Posterior vena cava (tissue), 2 donors: ENCODE measurements at places on chromosomes 11 and 22. TPM values are rescaled to one million over a fixed set of nuclear protein-coding genes. Genes with fewer than 3 reads are reported as not detected.

Gene DRD4
- total RNA-seq: 0.48 TPM

Gene OR52E2
- total RNA-seq: not detected

Gene MS4A3
- not detected for total RNA-seq

Gene TMPRSS6
- not detected for total RNA-seq

Gene OR51B4
- 0.46 TPM for total RNA-seq

Gene KDM4E
- not detected for total RNA-seq

Gene DKK3
- 117 TPM for total RNA-seq

Gene MRGPRX3
- total RNA-seq: not detected

Gene NCF4
- total RNA-seq: 21.6 TPM

Gene KRTAP5-9
- 0.19 TPM for total RNA-seq

Gene UPK3A
- not detected for total RNA-seq

Gene SMTNL1
- not detected for total RNA-seq

Gene KCNJ11
- 1.3 TPM for total RNA-seq

Gene CSKMT
- total RNA-seq: 8.5 TPM

Gene HDHD5
- 19.9 TPM for total RNA-seq

Gene TRIM6
- total RNA-seq: 1.8 TPM

Gene OMP
- 0.76 TPM for total RNA-seq

Gene HSCB
- total RNA-seq: 10.6 TPM

Gene KCNE3
- total RNA-seq: 2.6 TPM

Gene C11orf16
- total RNA-seq: not detected

Gene GDPD5
- total RNA-seq: 30.1 TPM

Gene HMOX1
- total RNA-seq: 14.4 TPM

Gene P4HA3
- 3.3 TPM for total RNA-seq

Gene UCP3
- total RNA-seq: 1.1 TPM

Gene IL17REL
- not detected for total RNA-seq

Gene NFAM1
- 3.7 TPM for total RNA-seq

Gene FGF4
- total RNA-seq: not detected

Gene CECR2
- total RNA-seq: 0.24 TPM

Gene ARHGAP32
- 14.5 TPM for total RNA-seq

Gene SCARF2
- total RNA-seq: 18.6 TPM

Gene CDC42EP2
- total RNA-seq: 16.2 TPM

Gene GRM5
- 0.81 TPM for total RNA-seq

Gene KRTAP5-8
- not detected for total RNA-seq

Gene APOA5
- total RNA-seq: not detected

Gene MUC2
- not detected for total RNA-seq

Gene PDE2A
- total RNA-seq: 33.0 TPM

Gene LARGE1
- 94.4 TPM for total RNA-seq

Gene MPPED2
- 11.1 TPM for total RNA-seq

Gene NAV2
- total RNA-seq: 108 TPM

Gene CHKA
- 10.9 TPM for total RNA-seq

Gene SMIM35
- not detected for total RNA-seq

Gene NEFH
- 0.33 TPM for total RNA-seq

Gene MPZL3
- 1.6 TPM for total RNA-seq

Gene TTC38
- total RNA-seq: 23.8 TPM

Gene CNIH2
- total RNA-seq: not detected

Gene OR8G5
- total RNA-seq: not detected

Gene SIPA1
- total RNA-seq: 62.9 TPM

Gene PRSS23
- 261 TPM for total RNA-seq

Gene SHISA8
- not detected for total RNA-seq

Gene CASP5
- total RNA-seq: 0.24 TPM

Gene DSCAML1
- 1.5 TPM for total RNA-seq

Gene HIRA
- 20.4 TPM for total RNA-seq

Gene MMP11
- total RNA-seq: 5.8 TPM

Gene ART5
- total RNA-seq: not detected

Gene HEPN1
- total RNA-seq: 0.28 TPM
